ENCODE measurements at places on chromosomes 2 and 18. TPM values are rescaled to one million over a fixed set of nuclear protein-coding genes. Genes with fewer than 3 reads are reported as not detected.

DNA sequence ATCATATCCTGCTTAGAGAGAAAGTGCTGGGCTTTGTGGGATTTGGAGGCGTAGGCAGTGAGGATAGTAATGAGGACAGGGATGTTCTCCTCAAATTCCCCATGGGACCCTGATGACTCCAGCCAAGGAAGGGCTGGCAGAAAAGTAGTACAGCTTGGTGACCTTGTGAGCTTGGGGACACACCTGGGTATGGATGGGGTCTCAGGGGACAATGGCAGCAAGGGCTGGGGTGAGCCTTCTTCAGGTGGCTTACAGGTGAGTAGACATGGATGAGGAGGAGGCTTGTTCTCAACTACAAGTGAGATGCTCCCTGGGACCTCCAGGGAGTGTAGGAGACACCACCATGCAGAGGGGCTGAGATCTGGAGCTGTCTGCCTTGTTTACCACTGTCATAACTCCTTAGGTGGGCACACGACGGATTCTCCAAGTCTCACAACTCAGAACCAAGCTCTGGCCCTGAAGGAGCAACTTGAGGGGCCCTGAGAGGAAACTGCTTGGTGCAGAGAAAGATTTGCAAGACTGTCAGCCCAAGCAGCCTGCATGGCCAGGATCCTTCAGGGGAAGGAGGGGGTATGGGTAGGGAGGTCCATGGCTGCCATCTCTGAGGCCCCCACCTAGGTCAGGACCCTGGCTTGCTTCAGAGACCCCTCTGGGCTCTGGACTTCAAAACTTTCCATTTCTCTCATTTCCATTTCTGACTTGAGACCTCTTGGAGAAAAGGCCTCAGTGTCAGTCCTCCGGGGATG, 262.8 kb downstream of the DYSF start:
- no peaks in the 10 kb centered on the region for H3K27me3 ChIP-seq
- no peak overlapping the region for H3K4me3 ChIP-seq
- no peaks in the 10 kb centered on the region for H3K36me3 ChIP-seq
- no peak overlapping the region for H3K27ac ChIP-seq
- no peak for DNase-seq

DNA sequence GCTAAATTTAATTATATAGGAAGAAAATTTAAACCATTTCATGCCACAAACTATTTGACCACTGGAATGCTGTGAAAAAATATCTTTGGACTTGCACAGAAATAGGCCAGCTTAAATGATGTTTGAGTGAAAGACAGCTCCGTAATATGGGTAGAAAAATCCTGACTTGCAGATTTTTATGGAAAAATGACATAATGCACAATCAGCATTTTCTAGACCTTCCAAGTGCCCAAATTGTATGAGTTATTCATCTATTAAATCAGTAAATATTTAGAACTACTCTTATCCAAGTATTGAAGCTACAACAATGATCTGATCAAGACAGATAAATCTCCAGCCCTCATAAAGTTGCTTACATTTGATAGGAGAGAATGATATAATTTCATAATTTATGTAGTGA, 691.1 kb upstream of the DDX18 start:
- H3K4me1 ChIP-seq, result no peaks in the 10 kb centered on the region
- H3K27ac ChIP-seq, result no peak overlapping the region
- no peak for DNase-seq
- no peak overlapping the region for H3K4me3 ChIP-seq

DNA sequence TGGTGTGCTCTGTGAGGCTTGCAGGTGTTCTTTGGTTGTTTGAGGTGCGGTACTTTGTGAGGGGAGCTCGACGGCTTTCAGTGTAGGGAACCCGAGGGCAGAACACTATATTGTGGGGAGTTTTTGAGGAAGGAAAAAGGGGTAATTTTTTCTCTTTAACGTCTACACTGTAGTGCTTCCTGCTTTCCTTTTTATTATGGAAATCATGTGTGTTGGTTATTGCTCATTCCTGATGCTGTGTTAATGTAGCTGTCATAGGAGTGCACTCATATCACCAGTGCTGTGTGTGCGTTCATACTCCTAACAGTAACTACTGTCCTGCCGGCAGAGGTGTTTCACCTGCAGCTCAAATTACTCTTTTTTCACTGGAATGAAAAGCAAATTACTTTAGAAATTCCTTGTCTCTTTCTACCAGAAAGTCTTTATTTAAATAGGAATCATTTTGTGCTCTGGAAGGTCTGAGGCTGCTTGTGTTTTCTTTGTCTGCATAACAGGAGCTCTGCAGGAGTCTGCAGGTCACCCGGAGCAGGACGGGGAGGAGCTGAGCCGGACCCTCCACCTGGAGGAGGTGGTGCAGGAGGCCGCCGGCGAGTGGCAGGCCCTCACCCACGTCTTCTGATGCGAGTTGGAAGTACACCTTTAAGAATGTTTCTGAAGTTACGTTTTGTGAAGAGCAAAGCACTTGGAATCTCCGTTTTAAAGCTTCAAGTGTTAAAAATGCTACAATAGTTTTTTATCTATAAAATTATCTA, 145.5 kb downstream of the ZNF236 start:
- H3K4me1 ChIP-seq, result peaks cover 2% of the 10 kb centered on the region
- no peak overlapping the region for H3K27ac ChIP-seq
- H3K27me3 ChIP-seq, result no peaks in the 10 kb centered on the region

GRCh38 chr2:159179696-159180095, 106.8 kb downstream of the WDSUB1 start:
- no peaks in the 10 kb centered on the region for H3K4me1 ChIP-seq
- no peak overlapping the region for H3K4me3 ChIP-seq
- no peaks in the 10 kb centered on the region for H3K27me3 ChIP-seq
- peaks cover 66% of the 10 kb centered on the region for H3K36me3 ChIP-seq
- no peak overlapping the region for H3K27ac ChIP-seq
- no peak for DNase-seq

GRCh38 chr2:207041786-207042554, 102.7 kb downstream of the CPO start:
- no peaks in the 10 kb centered on the region for H3K4me1 ChIP-seq
- DNase-seq, result no peak
- H3K27ac ChIP-seq, result no peak overlapping the region
- no peaks in the 10 kb centered on the region for H3K36me3 ChIP-seq
- H3K4me3 ChIP-seq, result no peak overlapping the region

The HOXD13 gene
- polyA plus RNA-seq, result not detected

The KIAA2012 gene
- polyA plus RNA-seq, result not detected

The DSG4 gene
- polyA plus RNA-seq, result 0.28 TPM

Measured in small intestine (tissue), 16 donors.